ENCODE measurements at places on chromosomes 11 and 22.

DNA sequence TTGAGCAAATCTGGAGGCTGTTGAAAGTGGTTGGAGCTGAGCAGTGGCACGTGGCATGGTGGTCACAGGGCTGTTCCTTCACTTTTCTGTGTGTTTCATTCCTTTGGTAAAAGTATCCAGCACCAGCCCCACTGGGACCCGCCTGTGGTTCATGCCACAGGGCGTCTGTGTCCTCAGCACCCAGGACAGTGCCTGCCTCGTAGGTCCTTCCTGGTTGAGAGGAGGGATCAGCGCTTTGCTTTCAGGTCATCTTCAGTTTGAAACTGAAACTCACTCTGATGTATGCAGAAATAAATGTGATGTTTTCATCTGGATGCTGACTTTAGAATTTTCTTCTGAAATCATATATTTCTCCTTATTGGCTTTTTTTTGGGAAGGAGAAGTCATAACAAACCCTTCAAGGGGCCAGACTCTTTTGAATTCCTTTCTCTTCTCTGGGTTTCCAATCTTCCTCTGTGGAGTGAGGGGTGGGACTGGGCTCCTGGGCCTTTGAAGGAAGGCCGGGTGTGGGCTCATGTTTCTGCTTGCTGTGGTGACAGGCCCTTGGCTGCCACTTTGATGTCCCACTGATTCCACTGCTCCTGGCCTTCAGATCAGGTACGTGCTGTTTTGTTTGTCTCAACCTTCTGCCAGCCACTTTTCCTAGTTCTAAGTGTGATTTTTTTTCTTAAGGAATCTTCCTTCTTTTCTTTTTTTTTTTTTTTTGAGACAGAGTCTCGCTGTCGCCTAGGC, 26.2 kb downstream of the TBC1D22A start:
- DNase-seq: no peak
- no peak overlapping the region for H3K27ac ChIP-seq
- H3K4me1 ChIP-seq: no peaks in the 10 kb centered on the region

- no peak overlapping the region for H3K27ac ChIP-seq
- peaks cover 6% of the 10 kb centered on the region for H3K36me3 ChIP-seq
- no peaks in the 10 kb centered on the region for H3K27me3 ChIP-seq
- no peak overlapping the region for H3K4me3 ChIP-seq
- peak; percentile 88 for DNase-seq
- H3K4me1 ChIP-seq: peaks cover 20% of the 10 kb centered on the region
Measured at GRCh38 chr11:62593434-62594044, 2.2 kb upstream of the TUT1 start.

DNA sequence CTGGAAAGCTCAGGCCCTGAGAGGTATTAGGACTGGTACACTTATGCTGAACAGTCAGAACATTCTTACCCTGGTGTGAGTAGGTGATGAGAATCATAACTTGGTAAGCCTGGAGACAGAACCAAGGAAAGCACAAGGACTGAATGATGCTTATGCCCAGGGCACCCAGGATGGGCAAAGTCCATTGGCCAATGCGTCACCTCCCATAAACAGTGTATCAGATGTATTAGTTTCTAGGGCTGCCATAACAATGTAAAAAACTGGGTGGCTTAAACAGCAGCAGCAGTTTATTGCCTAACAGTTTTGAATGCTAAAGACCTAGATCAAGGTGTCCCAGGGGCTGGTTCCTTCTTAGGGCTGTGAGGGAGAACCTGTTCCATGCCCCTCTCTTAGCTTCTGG, 107.0 kb downstream of the FAR1 start:
- H3K27me3 ChIP-seq: no peaks in the 10 kb centered on the region
- H3K4me1 ChIP-seq: no peaks in the 10 kb centered on the region
- H3K36me3 ChIP-seq: no peaks in the 10 kb centered on the region
- DNase-seq: peak; percentile 49

GRCh38 chr11:120139316-120140069, 1.6 kb upstream of the TRIM29 start:
- H3K27me3 ChIP-seq: no peaks in the 10 kb centered on the region
- no peak overlapping the region for H3K27ac ChIP-seq
- H3K4me1 ChIP-seq: no peaks in the 10 kb centered on the region
- no peaks in the 10 kb centered on the region for H3K36me3 ChIP-seq
- no peak for DNase-seq
- no peak overlapping the region for H3K4me3 ChIP-seq

GRCh38 chr22:50276143-50276542, 6.0 kb upstream of the MAPK11 start:
- DNase-seq: peak; percentile 74
- peaks cover 36% of the 10 kb centered on the region for H3K36me3 ChIP-seq
- no peak overlapping the region for H3K27ac ChIP-seq
- peaks cover 8% of the 10 kb centered on the region for H3K27me3 ChIP-seq
